ENCODE measurements at places on chromosomes 7 and 10.

GRCh38 chr10:77925795-77926565 lies 575 bp downstream of the DLG5 start:
- no peak for DNase-seq

DNA sequence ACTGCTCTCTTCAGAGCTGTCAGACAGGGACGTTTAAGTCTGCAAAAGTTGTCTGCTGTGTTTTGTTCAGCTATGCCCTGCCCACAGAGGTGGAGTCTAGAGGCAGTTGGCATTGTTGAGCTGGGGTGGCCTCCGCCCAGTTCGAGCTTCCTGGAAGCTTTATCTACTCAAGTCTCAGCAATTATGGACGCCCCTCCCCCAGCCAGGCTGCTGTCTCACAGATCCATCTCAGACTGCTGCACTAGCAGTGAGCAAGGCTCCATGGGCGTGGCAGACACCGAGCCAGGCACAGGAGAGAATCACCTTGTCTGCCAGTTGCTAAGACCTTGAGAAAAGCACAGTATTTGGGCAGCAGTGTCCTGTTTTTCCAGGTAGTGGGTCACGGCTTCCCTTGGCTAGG lies 98.1 kb downstream of the SDHAF3 start:
- DNase-seq = no peak

- no peak for DNase-seq
Observed at GRCh38 chr10:72011468-72011867, 47.3 kb downstream of the CHST3 start.

DNA sequence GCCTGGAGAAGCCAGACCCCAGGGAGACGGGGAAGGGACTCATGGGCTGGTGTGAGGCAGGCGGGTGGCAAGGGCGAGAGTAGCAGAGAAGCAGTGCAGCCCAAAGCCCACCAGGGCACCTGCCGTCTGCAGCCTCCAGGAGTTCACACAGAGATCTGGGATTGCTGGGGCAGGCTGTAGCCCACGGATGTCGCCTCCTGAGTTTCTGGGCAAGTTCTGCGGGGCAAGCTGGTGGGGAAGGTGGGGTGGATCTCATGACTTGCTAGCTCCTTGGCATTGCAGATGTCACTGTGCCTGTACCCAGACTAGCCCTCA lies 6.0 kb downstream of the ADCK2 start:
- DNase-seq = no peak

DNA sequence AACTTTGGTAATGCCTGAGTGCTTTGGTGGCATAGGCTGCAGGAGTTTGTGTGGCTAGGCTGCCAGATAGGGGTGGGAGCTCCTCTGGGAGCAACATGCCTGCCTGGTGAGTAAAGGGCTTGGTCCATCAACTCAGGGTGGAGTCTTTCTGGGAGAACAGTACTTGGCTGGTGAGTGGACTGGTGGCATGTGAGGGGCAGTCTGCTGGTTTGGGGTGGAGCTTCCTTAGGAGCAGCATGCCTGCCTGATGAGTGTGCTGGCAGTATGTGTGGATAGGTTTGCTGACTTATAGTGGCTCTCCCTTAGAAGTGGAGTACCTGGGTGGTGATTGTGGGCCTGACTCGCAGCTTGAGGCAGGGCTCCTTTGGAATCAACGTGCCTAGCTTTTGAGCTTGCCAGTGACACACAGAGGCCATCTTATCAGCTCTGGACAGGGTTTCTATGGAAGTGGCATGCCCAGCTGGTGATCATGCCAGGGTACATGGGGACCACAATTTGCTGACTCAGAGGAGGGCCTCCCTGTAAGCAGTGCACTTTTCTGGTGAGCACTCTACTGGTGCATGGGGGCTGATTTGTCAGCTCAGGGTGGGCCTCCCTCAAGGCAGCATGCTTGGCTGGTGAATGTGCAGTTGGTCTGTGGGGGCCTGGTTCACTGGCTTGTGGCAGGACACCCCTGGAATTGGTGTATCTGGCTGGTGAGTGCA lies 35.0 kb upstream of the SRI start:
- no peak for DNase-seq

DNA sequence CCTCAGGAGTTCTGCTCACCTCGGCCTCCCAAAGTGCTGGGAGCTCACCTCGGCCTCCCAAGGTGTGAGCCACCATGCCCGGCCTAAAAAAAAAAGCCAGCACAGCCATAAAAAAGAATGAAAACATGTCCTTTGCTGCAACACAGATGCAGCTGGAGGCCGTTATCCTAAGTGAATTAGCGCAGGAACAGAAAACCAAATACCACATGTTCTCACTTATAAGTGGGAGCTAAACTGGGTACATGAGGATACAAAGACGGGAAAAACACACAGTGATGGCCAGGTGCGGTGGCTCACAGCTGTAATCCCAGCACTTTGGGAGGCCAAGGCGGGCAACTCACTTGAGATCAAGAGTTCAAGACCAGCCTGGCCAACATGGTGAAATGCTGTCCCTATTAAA lies 20.9 kb downstream of the PSPH start:
- no peak for DNase-seq

DNA sequence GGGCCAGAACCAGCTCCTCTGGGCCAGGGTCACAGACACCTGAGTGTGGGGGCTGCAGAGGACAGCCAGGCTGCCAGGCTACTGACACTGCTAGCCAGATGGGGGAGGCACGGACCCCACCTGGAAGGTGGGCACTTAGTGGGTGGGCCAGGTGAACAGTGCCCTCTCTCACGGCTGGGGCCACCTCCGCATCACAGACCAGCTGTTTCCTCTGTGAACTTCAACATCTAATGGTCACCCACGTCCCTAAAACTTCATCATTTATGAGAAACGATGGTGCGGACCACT lies 80.4 kb downstream of the MKI67 start:
- DNase-seq = no peak

- no peak for DNase-seq
Observed at GRCh38 chr10:2682491-2682890, 384.9 kb upstream of the PFKP start.

DNA sequence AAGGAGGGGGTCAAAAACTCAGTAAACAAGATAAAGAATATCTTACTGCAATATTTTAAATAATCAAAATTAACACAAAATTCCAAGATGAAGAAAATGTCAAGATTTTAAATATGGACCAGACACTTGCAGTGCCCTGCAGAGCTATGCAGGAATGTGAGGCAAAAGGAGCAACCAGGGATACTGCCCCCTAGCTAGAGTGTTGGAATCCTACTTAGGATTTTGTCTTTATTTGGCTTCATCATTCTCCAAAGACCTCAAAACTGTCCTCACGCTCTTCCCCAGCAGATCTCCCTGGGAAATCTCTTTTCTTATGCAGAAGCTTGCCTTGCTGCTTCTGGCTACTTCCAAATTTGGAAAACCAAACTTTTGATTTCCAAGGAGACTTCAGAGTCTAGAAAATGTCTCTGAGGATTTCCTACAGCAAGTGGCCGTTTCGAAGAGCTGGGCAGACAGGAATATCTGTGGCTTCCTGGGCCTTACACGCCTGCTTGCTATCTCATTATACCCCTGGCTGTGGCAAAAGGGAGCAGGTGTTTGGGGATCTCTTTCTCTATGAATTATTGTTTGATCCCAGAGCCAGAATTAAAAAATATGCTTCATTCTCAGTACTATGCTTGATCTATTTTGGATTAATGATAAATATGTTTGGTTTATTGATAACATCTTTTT lies 232.2 kb upstream of the BMPER start:
- DNase-seq = no peak

GRCh38 chr10:103284170-103284569 lies 7.2 kb downstream of the INA start:
- no peak for DNase-seq

- no peak for DNase-seq
Observed at GRCh38 chr10:99945263-99945662, 64.5 kb downstream of the DNMBP start.

DNA sequence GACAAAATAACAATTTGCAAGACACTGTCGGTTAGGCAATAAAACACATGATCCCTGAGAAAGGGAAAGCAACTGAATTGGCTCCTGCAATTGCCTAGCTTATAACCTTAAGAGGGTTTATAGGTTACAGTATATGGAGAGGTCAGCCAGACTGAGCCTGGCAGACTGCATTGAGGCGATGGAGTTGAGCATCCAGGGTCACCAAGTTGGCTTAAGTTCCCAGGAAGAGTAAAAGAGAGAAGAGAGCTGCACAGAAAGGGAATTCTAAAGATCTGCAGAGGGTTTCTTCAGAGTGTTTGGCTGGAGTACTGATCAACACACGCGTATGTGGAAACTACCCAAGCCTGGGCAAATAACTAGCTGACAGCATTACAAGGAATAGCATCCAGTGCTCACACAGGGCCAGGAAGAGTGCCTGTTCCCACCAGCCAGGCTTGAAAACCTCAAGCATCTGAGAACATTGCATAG lies 11.2 kb downstream of the ANKMY2 start:
- DNase-seq = no peak

GRCh38 chr7:107783648-107784047 lies 19.4 kb downstream of the SLC26A3 start:
- no peak for DNase-seq

DNA sequence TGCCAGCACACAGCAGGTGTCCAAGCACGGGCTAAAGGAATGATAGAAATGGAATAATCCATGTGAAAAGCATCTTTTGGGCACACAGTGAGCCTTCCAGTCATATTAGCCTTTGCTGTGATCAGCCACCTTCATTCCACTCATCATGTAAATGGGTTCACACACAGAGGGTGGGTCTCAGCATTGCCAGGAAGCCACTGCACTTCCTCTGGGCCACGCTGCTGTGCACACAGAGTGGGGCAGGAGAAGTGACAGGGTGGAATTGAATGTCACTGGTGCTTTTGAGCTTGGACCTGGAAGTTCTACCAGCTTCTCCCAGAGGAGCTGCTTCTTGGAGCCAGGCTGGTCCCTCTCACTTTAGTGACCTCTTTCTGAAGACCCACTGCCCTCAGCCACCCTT lies 203.5 kb downstream of the USP6NL start:
- DNase-seq = no peak

GRCh38 chr10:62095181-62096122 lies 173.2 kb downstream of the RTKN2 start:
- no peak for DNase-seq

DNA sequence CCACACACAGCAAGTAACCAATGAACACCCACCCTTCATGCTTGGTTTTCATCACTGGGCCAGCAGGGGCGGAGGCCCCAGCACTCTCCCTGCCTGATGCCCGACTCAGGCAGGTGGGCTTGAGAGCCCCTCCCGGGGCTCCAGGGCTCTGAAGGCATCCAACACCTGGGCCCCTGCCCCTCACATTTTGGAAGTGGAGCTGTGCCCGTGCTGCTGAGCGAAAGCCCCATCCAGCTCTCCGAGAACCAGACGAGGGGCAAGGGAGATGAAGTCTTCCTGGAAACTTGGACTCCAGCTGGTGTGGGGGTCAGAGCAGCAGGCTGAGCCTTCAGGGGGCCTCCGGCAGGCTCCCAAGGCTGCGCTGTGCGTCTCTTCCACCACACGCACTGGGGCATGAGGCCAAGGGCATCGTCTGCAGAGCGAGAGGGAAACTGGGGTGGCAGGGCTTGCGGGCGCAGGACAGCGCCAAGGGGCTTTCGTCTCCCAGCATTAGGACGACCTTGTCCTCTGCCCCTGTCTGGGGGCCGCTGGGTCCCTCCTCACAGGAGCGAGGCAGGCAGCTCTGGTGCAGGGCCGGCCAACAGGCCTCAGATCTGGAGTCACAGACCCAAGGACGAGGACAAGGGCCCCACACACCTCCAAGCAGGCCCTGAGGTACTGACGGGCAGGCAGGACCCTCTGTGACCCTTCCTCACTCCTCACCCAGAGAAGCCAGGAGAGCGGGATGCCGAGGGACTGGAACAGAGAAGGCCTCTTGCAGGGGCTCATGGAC lies 108.3 kb upstream of the FAM20C start:
- DNase-seq = no peak

- no peak for DNase-seq
Observed at GRCh38 chr7:21544303-21544656, 1.4 kb downstream of the DNAH11 start.

DNA sequence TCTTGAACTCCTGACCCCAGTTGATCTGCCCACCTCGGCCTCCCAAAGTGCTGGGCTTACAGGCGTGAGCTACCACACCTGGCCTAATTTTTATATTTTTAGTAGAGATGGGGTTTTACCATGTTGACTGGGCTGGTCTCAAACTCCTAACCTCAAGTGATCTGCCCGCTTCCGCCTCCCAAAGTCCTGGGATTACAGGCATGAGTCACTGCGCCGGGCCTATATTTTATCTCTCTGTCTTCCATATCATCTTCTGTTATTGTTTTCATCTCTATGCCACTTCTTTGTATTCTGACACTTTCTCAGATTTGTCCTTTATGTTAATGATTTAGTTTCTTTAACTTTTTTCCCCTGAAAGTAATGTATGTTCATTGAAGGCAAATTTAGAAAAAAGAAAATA lies 55.0 kb upstream of the FMC1 start:
- no peak for DNase-seq

GRCh38 chr10:129893104-129894089 lies 70.7 kb downstream of the EBF3 start:
- DNase-seq = no peak

DNA sequence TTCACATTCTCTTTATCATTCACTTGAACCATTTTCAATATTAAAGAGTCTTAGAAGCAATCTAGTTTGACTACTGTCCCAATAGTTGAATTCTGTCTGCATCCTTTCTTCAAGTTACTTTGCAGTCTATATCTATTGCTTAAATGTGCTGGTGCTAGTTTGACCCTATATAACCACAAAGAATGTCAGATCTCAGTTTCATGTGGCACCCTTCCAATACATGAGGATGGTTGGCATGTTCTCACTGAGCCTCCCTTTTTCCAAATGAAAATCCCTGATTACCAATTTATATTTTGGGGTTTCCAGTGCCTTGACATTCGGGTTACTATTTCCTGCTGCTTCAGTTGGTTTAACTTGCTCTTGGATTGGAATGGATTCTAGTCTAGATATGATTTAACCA lies 292.7 kb downstream of the EXOC4 start:
- no peak for DNase-seq

GRCh38 chr7:2520131-2520760 lies 672 bp downstream of the LFNG start:
- DNase-seq = no peak

- no peak for DNase-seq
Observed at GRCh38 chr7:107957436-107957835, 45.5 kb downstream of the LAMB1 start.

DNA sequence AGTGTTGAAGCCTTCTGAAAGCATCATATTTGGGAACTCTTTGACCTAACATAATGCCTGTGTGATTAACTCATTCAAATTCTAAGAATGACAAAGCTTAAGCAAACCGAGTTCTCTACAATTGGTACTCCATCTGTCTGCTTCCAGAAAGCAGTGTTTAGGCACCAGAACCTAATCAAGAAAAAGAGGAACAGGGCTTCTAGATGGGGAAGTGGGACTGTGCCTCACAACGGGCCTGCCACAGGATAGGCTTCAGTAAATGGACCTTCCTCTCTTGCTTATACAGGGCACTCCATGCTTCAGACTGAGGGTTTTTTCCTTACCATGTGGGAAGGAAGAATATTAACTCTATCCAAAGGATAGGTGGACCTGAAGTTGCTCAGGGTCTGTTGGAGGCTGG lies 808.1 kb downstream of the XPNPEP1 start:
- DNase-seq = no peak

- DNase-seq = no peak
Observed at GRCh38 chr7:134182078-134182477, 54.9 kb downstream of the LRGUK start.

Measured in stimulated activated CD4-positive, alpha-beta T cell treated with anti-CD3 and anti-CD28 coated beads, Interleukin-1b, Interleukin-23, amount 100 ng/mL, for 1 hour (primary cell).